ENCODE measurements at places on chromosomes 11 and 22.

GRCh38 chr22:39175353-39176142, 23.1 kb upstream of the CBX7 start:
- DNase-seq, result peak; percentile 64

- DNase-seq, result no peak
Observed at GRCh38 chr11:4704790-4705334, 278 bp downstream of the MMP26 start.

GRCh38 chr11:63761931-63762653, 6.5 kb downstream of the ZFTA start:
- no peak for DNase-seq

- DNase-seq, result no peak
Observed at GRCh38 chr11:46106530-46107407, 14.5 kb downstream of the PHF21A start.
